ENCODE measurements at places on chromosomes 5 and 9.
A peak's percentile ranks its signal among the peaks of the same experiment; 100 is the strongest.

DNA sequence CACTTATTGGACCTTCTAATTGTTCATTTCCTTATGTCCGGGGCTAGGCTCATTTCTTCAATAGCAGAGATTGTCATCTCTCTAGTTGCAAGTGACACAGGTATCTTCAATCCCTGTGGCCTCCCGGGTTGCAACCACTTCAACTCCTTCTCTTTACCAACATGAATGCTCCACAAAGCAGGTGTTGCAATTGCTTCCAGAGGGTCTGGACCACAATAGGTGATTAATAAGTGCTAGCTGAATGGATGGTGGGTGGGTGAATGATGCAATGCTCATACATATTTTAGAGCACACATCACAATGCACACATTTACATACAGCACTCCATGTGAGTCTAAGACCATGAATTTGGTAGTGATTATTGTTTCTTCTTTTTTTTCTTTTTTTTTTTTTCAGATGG is 2.6 kb downstream of the CEMIP2 start:
- DNase-seq = no peak

DNA sequence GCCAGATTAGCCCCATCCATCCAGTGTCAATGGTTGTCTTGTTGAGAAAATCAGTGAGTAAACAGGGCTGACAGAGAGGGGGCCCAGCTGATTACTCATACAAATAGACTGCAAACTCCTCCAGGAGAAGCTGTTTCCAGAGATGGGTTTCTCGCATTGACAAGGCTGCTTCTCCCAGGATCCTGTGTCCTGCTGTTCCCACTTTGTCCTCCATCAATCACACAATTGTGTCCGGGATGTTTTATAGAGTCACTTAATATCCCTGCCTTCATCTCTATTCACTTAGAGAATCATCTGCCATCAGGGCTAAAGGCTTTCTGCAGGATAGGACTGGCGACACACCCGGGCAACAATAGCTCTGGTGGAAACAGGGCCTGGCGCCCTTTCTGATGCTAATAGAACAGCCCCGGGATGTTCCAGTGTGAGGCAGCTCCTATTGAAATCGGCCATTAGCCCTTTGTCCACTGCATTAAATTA is 71.7 kb upstream of the TBCA start:
- DNase-seq = no peak

GRCh38 chr5:158805195-158805594 is 294.5 kb downstream of the EBF1 start:
- no peak for DNase-seq

GRCh38 chr5:134003064-134003816 is 1.5 kb downstream of the VDAC1 start:
- DNase-seq = peak; percentile 11

DNA sequence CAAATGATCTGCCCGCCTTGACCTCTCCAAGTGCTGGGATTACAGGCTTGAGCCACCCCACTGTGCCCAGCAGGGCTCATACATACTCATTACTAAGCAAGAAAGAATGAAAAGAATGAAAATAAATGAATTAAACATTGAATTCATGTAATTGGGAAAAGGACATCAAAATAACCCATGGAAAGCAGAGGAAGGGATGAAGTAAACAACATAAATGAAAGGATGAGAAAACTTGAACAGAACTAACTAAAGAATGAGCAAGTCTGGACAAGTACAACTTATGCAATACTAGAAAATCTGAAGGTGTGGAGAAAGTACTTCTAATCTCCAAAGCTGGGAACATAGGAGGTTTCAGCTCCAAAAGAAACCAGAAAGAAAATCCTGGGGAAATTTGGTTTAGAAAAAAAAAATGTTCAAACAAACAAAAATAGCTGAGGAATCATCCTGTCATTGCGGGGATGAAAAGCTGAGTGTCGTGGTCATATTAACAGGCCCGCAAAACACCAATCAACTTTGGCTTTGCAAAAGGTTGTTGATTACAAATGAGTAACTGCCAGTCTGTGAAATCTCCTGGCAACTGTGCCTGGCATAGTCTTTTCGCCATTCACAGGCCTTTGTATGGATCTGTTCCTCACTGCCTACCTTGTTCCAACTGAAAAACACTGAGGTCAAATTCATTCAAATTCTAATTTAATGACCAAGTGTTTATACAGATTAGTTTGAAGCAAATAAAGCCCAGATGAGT is 2.3 kb upstream of the AK3 start:
- peak; percentile 60 for DNase-seq

GRCh38 chr5:54889826-54890225 is 95.6 kb downstream of the ESM1 start:
- peak; percentile 97 for DNase-seq

- peak; percentile 38 for DNase-seq
Observed at GRCh38 chr5:74257645-74258313, 382.7 kb downstream of the ENC1 start.

Measured in M059J (cell line).